Regular cardiac myocyte (primary cell): ENCODE measurements at places on chromosomes 12 and 14. TPM values are rescaled to one million over a fixed set of nuclear protein-coding genes. Genes with fewer than 3 reads are reported as not detected.

KRT74 gene
- total RNA-seq = not detected in 2 replicates

P2RX2 gene
- not detected in 2 replicates for total RNA-seq

ZNF26 gene
- total RNA-seq = 10.9 and 17.5 TPM in 2 replicates

EEA1 gene
- 19.7 and 34.1 TPM in 2 replicates for total RNA-seq

SIX6 gene
- total RNA-seq = not detected in 2 replicates

AQP6 gene
- under 0.01 TPM in 1 of 2 replicates, not detected in the other for total RNA-seq

WNT1 gene
- total RNA-seq = not detected in 2 replicates

GPR65 gene
- total RNA-seq = 0.19 and 0.28 TPM in 2 replicates

AMN1 gene
- total RNA-seq = 8.6 and 13.2 TPM in 2 replicates

SYNDIG1L gene
- total RNA-seq = under 0.01 TPM in 1 of 2 replicates, not detected in the other

OR4E1 gene
- not detected in 2 replicates for total RNA-seq

GRIP1 gene
- under 0.01 and 0.96 TPM in 2 replicates for total RNA-seq

TMEM253 gene
- not detected in 2 replicates for total RNA-seq

RNFT2 gene
- 1.7 and 4.6 TPM in 2 replicates for total RNA-seq

SMOC1 gene
- under 0.01 and 0.85 TPM in 2 replicates for total RNA-seq

LBHD2 gene
- not detected in 2 replicates for total RNA-seq

CD163 gene
- total RNA-seq = under 0.01 TPM in 1 of 2 replicates, not detected in the other

NINJ2 gene
- 0.19 and 0.28 TPM in 2 replicates for total RNA-seq

DCN gene
- total RNA-seq = 69.8 and 321 TPM in 2 replicates

PLEKHD1 gene
- total RNA-seq = under 0.01 TPM in 1 of 2 replicates, not detected in the other

FOXJ2 gene
- total RNA-seq = 4.0 and 4.2 TPM in 2 replicates

SYCP3 gene
- total RNA-seq = under 0.01 and 0.85 TPM in 2 replicates

CLEC1B gene
- not detected in 2 replicates for total RNA-seq

TBX3 gene
- 16.1 and 20.6 TPM in 2 replicates for total RNA-seq

DACT1 gene
- 16.9 and 60.9 TPM in 2 replicates for total RNA-seq

CPM gene
- total RNA-seq = 16.9 and 19.0 TPM in 2 replicates

ACSS3 gene
- total RNA-seq = 6.3 and 20.0 TPM in 2 replicates

RDH5 gene
- total RNA-seq = 37.8 and 53.0 TPM in 2 replicates

CLEC12A gene
- total RNA-seq = not detected in 2 replicates

FAM181A gene
- total RNA-seq = not detected in 2 replicates

COCH gene
- 1.2 and 1.7 TPM in 2 replicates for total RNA-seq

ASIC1 gene
- 0.58 and 0.85 TPM in 2 replicates for total RNA-seq

MMP17 gene
- 8.5 and 15.0 TPM in 2 replicates for total RNA-seq

SOAT2 gene
- total RNA-seq = 0.19 TPM in 1 of 2 replicates, not detected in the other

LRRIQ1 gene
- total RNA-seq = under 0.01 and 0.38 TPM in 2 replicates

MYF5 gene
- not detected in 2 replicates for total RNA-seq
